ENCODE measurements at places on chromosomes 13 and 19. TPM values are rescaled to one million over a fixed set of nuclear protein-coding genes. Genes with fewer than 3 reads are reported as not detected.

MZT1 gene
- total RNA-seq = 21.7 TPM

MTUS2 gene
- total RNA-seq = not detected

CD33 gene
- total RNA-seq = not detected

ADM5 gene
- total RNA-seq = 1.7 TPM

ZNF729 gene
- not detected for total RNA-seq

ANKRD24 gene
- not detected for total RNA-seq

RDH8 gene
- total RNA-seq = not detected

TMPRSS9 gene
- 0.26 TPM for total RNA-seq

ZFP82 gene
- 4.4 TPM for total RNA-seq

IGSF23 gene
- not detected for total RNA-seq

CYSLTR2 gene
- 1.6 TPM for total RNA-seq

PRSS57 gene
- total RNA-seq = not detected

EDNRB gene
- 10.2 TPM for total RNA-seq

KIR2DL1 gene
- total RNA-seq = not detected

FCAR gene
- not detected for total RNA-seq

DPF1 gene
- total RNA-seq = 3.9 TPM

PROZ gene
- not detected for total RNA-seq

SMAD9 gene
- total RNA-seq = 3.4 TPM

CBY2 gene
- not detected for total RNA-seq

IGLON5 gene
- 1.8 TPM for total RNA-seq

CEACAM7 gene
- not detected for total RNA-seq

ZNF888 gene
- total RNA-seq = 2.2 TPM

MAMSTR gene
- total RNA-seq = 1.6 TPM

CYP4F12 gene
- total RNA-seq = not detected
